ENCODE measurements at places on chromosomes 16 and 17.

GRCh38 chr17:21678393-21679081 is 13.8 kb upstream of the KCNJ18 start:
- no peak for DNase-seq

DNA sequence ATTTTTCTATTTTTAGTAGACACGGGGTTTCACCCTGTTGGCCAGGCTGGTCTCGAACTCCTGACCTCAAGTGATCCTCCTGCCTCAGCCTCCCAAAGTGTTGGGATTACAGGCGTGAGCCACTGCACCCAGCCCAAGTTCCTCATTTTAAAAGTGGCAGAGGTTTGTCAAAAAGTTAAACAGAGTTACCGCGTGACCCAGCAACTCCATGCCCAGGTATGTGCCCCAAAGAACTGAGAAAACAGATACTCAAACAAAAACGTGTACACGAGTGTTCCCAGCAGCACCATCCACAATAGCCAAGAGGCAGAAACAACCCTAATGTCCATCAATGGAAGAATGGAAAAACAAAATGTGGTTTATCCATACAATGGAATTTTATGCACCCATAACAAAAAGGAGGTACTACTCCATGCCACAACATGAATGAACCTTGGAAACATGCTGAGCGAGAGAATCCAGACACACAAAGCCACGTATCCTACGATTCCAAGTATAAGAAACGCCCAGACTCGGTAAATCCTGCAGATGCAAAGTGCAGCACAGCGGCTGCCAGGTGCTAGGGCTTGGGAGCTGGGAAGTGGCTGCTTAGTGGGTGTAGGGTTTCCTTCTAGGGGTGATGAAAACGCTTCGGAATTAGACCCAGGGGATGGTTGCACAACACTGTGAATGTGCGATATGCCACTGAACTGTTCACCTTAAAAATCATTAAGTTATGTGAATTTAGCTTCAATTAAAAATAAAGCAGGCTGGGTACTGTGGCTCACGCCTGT is 24.8 kb downstream of the ADCY9 start:
- peak; percentile 75 for DNase-seq

GRCh38 chr16:89575247-89576152 is at the start of gene CPNE7:
Gene CPNE7, plus strand, starts transcription at chr16:89575758. Its CDS starts 140 bp downstream, at chr16:89575898.
- DNase-seq: peak; percentile 29

- DNase-seq: no peak
These were observed 53.9 kb upstream of the CRISPLD2 start for GRCh38 chr16:84765616-84766580.

- DNase-seq: no peak
These were observed 24.4 kb downstream of the SNN start for GRCh38 chr16:11692651-11693050.

- DNase-seq: no peak
These were observed 149.3 kb upstream of the KCNJ18 start for GRCh38 chr17:21542991-21543390.

GRCh38 chr16:69035375-69035774 is 70.1 kb upstream of the HAS3 start:
- DNase-seq: no peak

DNA sequence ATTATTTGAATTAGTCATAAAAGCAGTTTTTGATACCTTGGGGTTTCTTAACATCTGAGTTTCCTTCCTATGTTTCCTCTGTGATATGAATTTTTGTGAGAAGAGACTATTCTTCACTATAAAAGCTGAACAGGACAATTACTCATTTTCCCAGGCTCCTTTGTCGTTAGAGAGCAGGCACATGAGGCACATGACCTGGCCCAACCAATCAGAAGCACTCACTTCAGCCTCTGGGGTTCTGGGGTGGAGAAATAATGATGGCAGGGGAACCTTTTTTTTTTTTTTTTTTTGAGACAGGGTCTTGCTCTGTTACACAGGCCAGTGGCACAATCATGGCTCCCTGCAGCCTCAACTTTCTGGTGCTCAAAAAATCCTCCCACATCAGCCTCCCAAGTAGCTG is 145.5 kb upstream of the ASIC2 start:
- no peak for DNase-seq

DNA sequence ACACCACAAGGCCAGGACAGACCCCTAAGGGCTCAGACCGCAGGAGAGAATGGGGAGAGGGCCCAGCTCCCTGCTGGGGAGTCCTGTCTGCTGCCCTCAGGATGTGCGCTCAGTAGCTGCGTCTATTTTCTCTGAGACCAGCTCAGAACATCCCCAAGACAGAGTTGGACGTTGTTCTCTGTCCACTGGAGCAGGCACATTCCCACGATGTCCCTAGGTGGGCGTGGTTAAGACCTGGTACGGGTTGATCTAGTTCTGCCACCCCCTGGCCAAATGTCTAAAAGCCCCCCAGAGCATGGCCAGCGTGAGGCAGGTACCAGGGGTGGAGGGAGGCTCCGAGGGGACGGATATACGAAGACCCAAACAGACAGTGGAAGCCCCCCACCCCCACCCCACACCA is 842 bp upstream of the CALB2 start:
- no peak for DNase-seq
